ENCODE measurements at places on chromosomes 5 and 9.

DNA sequence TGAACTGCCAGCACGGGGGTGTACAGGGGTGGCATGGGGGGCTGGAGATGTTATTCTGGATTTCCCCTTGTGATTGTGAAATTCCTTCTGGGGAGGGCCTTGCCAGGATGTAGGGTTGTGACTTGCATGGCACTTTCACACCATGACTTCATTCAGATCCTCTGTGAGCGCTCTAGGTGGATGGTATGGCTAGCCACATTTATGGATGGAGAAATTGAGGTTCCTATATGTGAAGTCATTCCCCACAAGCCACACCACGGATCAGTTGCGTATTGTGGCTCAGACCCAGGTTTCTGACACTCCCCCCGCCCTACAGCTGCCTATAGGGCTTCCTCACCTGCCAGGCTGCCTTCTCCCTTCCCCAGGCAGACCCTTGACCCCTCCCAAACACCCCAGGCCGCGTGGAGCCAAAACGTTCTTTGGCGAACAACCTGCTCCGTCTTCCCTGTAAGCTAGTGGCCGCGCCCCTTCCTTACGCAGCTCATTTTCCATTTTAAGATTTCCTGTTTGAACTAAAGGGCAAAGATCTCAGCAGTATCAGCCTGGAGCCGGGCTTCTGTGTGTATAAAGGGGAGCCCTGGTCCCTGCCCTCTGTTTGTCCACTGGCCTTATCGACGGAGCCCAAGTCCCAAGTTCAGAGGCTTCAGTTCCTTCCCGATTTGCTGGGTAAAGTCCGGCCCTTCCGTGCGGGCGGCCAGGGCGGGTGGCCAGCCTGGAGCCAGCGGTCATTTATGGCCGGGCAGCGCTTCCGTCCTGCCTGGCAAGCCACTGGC lies 97.8 kb upstream of the KLF4 start:
- no peak for DNase-seq

DNA sequence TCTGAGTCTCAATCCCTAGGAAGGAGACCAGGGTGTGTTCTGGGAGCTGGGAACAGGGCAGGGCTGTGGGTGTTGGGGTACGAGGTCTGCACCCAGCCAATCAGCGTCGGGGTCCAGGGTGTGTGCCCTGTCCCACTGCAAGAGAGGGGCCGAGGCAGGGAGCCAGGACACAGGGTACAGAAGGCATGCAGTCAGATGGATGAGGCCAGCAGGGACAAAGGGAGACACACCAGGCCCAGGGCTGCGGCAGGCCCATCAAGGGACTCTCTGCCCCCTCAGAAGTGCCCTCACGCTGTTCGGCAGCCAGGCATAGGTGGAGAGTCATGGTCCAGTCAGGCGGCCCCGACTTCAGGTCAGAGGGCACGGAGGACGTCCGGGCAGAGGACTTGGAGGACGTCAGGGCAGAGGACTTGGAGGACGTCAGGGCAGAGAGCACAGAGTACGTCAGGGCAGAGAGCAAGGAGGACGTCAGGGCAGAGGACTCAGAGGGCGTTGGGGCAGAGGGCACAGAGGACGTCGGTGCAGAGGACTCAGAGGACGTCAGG lies 28.8 kb upstream of the ADAMTS2 start:
- no peak for DNase-seq

DNA sequence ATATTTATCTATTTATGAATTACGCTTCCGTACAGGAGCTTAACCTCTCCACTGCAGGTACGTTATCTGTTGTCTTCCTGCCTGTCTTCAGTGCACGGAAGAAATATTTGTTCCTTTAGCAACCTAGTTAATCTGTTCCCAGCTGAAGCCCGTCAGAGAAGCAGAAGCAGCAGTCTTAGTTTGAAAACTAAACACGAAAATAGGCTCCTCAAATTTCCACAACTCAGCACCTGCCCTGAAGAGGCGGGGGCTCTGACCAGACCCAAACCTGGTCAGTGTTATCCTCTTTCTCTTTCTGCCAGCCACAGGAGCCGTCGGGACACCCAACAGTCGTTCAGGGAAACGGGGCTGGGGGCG lies 462 bp downstream of the NUDCD2 start:
- no peak for DNase-seq

GRCh38 chr5:38433160-38433861 lies 123.1 kb downstream of the LIFR start:
- DNase-seq, result no peak

DNA sequence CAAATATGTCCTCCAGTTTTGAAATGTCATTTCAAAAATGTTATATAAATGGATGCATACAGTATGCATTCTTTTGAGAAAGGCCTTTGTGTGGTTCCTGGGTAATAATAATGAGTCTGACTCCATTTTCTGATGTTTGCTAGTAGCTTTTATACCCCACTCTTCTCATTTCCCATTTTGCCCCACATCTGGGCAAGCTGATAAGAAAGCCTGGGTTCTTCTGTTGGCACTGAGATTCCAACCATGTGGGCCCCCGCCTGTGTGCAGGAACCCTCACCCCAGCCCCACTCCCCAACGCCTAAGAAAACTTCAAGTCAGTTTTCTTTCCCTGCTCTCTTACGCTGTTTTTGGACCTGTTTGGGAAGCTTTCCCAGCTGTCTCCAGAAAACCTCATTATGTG lies 89.4 kb downstream of the SNX18 start:
- DNase-seq, result no peak

DNA sequence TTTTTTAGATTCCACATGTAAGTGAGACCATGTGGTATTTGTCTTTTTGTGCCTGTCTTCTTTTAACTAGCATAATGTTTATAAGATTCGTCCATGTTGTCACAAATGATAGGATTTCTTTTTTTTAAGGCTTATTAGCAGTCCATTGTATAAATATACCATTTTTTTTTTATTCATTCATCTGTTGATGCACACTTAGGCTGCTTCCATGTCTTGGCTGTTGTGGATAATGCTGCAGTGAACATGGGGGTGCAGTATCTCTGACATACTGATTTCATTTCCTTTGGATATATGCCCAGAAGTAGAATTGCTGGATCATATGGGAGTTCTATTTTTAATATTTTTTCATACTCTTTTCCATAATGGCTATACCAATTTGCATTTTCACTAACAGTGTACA lies 48.7 kb downstream of the KIAA1958 start:
- no peak for DNase-seq

DNA sequence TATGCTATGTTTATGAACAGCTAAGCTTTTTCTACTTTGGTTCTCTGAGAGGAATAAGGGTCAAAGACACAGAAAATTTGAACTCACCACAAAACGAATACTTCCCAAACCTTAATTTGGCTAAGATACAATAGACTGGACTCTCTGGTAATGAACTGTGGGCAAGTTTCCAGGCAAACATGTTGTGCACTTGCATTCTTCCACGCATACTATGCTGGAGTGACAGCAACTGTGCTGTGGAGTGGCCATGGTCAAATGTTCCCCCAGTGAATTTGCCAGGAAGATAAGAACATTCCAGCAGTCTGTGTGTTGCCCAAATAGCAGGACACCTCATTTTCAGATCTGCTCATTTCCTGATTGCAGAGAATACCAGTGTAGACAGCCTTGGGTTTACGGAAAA lies 275.3 kb upstream of the IL12B start:
- DNase-seq, result no peak

GRCh38 chr5:157088342-157088990 lies 20.4 kb downstream of the HAVCR2 start:
- DNase-seq, result no peak

Measured in esophagus squamous epithelium (tissue), 5 donors.